Breast epithelium (tissue), 4 donors: ENCODE measurements at places on chromosomes 7 and 10. TPM values are rescaled to one million over a fixed set of nuclear protein-coding genes. Genes with fewer than 3 reads are reported as not detected.
A peak's percentile ranks its signal among the peaks of the same experiment; 100 is the strongest.

GRCh38 chr10:78896159-78896928, 172.4 kb upstream of the ZMIZ1 start:
- DNase-seq, result no peak

DNA sequence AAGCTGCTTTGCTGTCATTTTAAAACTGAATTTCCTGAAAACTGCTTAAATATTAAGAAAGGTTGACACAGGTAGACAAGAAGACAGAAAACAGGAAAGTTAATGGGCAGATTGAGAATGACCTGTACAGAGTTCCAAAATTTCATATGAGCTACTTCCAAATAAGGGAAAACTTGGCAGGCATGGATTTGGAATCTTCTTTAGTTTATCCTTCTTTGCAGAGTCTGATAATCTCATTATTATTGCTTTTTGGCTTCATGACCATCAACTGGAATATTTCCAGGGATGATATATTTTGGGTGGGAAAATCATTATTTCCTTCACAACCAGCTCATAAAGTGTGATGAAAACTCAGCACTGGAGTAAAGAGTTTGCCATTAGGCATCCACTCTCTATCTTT, 346.5 kb upstream of the NPVF start:
- no peak for DNase-seq

DNA sequence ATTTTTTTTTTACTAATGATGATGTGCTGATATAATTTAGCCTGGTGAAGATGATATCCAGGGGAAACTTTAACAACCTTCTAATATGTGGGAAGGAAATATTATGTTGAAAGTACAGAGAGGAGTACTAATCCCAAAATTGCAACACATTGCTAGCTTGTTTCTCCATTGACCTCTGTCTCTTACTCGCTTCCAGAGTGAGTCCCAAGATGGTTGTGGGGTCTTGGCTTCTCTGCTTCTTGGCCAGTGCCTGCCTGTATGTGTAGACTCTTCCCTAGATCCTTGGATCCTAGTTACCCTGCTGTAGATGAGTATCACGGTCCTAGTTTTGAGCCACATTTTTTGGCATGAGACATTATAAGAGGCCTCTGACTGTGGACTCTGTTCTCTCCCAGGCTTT, 17.5 kb downstream of the BMPER start:
- DNase-seq, result no peak

- DNase-seq, result peak; percentile 5
These were observed 308.4 kb downstream of the RPS24 start for GRCh38 chr10:78341953-78342614.

DNA sequence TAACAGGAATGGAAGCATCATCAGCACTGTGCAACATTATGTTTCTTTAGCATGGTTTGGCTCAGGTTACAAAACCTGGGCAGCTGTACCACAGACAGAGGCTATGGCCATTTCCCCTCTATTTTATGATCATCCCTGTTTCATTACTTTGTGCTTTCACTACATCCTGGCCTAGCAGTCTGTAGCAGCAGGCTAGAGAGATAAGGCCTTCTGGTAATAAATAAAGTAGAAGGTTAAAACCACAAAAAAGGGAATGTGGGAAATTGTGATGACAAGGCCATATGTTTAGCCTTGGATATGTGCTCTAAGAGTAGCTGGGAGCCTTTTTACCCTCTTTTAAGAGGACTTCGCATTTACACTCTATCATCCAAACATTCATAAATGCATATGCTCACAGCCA, 266.2 kb upstream of the PHF14 start:
- DNase-seq, result no peak

DNA sequence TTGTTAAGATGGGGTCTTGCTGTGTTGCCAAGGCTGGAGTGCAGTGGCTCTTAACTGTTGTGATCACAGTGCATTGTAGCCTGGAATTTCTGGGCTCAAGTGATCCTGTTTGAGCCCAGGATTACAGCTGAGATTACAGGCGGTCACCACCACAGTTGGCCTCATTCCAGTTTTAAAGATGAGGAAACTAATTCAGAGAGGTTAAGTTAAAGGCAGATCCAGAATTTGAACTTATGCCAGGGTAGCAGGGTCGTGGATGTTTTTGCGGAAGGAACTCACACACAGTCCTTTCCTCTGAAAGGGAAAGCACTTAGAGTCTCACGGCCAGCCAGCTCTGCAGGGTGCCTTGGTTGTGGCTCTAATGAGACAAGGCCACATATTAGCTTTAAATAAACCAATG, 84.7 kb downstream of the MMRN2 start:
- DNase-seq, result no peak

DNA sequence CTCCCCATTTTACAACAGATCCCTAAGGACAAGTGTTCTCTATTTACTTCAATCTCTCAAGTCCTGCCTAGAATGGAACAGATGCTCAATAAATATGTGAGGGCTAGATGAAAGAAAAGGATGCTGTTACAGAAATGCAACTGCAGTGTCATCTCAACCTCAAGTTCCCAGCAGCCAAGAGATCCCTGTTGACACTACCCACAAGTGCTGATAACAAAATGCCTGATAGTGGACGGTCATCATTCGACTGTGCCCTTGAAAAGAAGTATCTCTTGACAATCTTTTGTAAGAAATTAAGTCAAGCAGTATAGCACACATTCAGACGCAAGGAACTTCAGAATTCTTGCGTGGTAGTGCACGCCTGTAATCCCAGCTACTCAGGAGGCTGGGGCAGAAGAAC, 133.2 kb downstream of the PARD3 start:
- DNase-seq, result no peak

- no peak for DNase-seq
These were observed 445.2 kb downstream of the DNAJB6 start for GRCh38 chr7:157782041-157782440.

DNA sequence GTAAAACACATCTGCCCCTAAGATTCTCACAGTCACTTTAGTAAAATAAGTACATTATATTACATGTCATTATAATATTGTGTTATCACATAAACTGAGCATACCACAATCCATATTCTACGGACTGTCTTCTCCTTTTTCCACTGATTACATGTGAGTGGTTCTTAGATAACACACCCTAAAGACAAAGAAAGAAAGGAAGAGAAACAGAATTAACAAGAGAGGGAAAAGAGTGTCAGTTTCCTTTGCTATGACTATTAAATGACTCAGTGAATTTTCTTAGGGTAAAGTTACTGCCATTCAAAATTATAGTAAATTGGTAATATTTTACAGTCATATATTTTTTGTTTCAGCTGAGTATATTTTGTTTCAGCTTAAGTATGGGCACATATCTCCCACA, 268.3 kb downstream of the TWIST1 start:
- no peak for DNase-seq

GRCh38 chr7:72492461-72493065, 80.4 kb upstream of the CALN1 start:
- no peak for DNase-seq

Gene ANKRD30A
- total RNA-seq, result 725 TPM

Gene TRIL
- total RNA-seq, result 8.3 TPM

Gene NUDCD3
- total RNA-seq, result 60.0 TPM
